Stimulated activated CD8-positive, alpha-beta memory T cell treated with anti-CD3 and anti-CD28 coated beads, Interleukin-2, amount 100 ng/mL, for 1 hour (primary cell): ENCODE measurements at places on chromosomes 4 and X.

DNA sequence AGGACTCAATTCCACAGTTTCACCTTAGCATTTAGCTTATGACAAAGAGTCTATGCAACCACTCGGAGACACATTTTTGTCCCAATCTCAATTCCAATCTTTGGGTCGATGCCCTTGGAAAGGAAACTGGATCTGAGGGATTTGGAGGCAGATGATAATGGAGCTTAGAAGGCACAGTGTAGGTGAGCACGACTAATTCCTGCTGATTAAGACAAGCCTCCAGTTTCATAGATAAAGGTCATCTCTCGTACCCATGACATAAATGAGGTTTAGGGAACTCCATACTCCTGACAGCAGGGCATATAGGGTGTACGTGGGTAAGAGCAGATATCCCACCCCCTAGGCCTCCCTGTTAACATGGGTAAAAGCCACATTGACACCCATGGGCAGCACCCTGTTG is 24.4 kb upstream of the ZNF718 start:
- DNase-seq: no peak

DNA sequence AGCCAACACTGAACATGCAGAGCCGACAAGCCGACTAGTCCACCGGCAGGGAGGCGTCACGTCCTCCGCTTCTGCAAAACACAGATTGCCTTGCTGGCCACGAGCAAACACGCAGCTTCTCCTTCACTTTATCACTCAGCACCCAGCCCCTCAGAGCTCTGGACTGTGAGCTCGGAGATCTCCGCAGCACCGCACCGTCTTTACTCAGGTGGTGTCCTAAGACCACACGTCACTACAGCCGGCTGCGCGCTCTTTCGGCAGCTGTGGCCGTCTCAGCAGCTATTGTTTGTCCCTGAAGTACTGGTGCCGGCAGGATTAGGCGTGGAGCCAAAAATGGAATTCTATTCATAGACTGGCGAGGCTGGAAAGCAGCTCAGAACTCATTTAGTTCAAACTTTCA is 72.0 kb downstream of the FAT1 start:
- no peak for DNase-seq

GRCh38 chr4:114312338-114312737 is 286.3 kb upstream of the UGT8 start:
- no peak for DNase-seq

GRCh38 chr4:169361756-169362155 is 91.0 kb upstream of the SH3RF1 start:
- DNase-seq: no peak

- DNase-seq: no peak
Measured at GRCh38 chr4:37675587-37676290, 10.4 kb downstream of the RELL1 start.

DNA sequence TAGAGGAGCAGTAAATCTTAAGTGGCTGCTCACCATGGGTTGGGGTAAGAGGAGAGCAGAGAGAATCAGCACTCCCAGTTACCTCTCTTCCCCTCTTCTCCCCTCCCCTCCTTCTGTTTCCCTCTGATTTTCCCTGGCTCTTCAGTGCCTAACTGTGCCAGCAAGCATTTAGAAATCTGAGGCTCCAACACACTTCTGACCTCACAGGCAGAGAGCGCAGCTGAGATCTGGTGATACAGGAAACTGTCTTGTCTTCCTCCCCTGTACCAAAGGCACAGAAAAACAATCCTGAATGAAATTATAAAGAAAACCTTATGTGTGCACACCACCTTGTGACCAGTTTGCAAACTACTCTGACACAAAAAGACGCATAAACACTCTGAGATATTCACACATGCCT is 82.4 kb upstream of the SMIM10 start:
- no peak for DNase-seq

GRCh38 chr4:4425119-4425690 is 38.3 kb downstream of the NSG1 start:
- no peak for DNase-seq

DNA sequence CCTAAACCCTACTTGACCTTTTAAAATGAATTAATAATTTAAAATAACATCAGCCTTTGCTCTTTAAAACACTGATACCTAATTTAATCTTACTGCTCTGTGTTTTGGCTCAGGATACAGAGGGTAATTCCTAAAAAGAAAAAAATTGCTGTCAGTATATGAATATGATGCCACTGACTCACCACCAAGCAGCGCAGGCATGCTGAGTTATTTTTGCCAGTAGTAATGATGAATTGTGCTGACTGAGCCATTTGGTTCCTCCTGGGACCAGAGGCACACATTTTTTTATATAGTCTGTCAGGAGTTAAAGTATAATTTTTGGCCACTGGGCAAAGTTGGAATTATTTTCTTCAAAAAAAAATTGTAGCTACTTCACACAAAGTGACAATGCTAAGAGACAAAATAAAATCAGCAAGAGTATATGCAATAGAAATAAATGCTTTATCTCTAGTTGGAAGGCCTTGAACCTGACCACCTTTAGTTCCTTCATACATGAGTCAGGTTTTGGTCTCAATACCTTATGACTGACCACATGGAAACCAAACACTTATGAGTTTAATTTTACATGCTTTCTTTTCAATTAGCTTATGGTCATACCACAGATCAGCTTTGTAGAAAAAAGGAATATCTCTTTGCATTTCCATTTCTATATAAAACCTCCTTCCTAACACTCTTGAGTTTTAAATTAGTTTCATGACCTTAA is 115.1 kb downstream of the PPP3CA start:
- no peak for DNase-seq

GRCh38 chr4:121071640-121072223 is 603 bp downstream of the NDNF start:
- no peak for DNase-seq

GRCh38 chr4:102298716-102299115 is 46.6 kb downstream of the SLC39A8 start:
- DNase-seq: no peak

GRCh38 chr4:186701788-186702187 is 21.9 kb downstream of the FAT1 start:
- DNase-seq: no peak

DNA sequence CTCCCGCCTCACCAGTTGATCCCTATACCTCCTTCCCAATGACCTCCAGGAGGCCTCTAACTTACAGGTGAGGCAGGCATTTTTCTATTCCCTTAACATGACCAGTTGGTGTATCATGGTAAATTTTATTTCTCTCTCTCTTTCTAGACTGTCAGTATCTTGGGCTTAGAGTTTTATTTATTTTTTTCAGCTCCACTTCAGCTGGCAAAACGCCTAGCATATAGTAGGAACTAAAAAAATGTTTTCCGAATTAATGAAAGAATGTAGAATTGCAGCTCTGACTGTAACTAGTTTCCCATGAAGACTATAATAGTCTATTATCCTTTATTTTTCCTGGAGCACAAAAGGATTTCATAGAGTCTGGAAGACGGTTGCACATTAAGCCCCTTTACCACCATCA is 84.8 kb downstream of the PDE5A start:
- DNase-seq: no peak

DNA sequence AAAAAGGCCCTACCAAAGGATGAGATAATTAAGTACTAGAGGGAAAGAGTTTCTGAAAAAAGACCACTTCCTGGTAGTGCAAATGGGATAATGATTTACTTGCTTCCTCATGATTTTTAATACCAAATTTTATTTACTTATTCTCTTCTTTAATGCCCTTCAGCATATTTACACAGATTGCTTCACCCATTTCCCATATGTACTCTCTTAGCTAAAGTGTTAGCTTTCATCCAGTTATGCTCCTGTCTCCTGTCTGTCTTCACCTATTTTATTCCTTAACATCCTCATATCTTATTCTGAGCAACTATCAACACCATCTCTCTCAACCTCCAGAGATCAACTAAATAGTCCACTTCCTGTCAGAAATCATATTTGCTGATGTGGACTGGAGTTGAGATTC is 183.2 kb upstream of the HS3ST1 start:
- DNase-seq: no peak

GRCh38 chrX:13201605-13202219 is 118.1 kb downstream of the ATXN3L start:
- no peak for DNase-seq

GRCh38 chr4:187212446-187213080 is 488.9 kb upstream of the FAT1 start:
- no peak for DNase-seq

DNA sequence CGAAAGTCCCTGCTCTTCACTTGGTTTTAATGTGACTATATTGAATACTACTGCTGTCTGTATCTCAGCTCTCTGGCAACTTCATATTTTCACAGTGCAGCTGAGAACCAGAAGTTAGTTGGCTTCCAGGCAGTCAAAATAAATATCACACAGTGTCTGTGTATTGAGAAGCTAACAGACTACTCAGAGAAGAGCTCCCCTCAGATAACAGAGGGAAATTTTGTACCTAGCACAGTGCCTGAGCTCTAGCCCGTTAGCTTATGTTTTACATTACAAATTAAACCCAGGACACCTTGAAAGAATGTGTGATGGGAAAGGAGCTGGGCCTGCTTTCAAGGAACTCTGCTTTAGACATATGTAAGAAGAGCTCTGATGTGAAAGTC is 22.7 kb downstream of the JADE1 start:
- no peak for DNase-seq

GRCh38 chr4:143207555-143207954 is 22.8 kb downstream of the USP38 start:
- no peak for DNase-seq

- no peak for DNase-seq
Measured at GRCh38 chr4:114752391-114753165, 154.0 kb downstream of the UGT8 start.

DNA sequence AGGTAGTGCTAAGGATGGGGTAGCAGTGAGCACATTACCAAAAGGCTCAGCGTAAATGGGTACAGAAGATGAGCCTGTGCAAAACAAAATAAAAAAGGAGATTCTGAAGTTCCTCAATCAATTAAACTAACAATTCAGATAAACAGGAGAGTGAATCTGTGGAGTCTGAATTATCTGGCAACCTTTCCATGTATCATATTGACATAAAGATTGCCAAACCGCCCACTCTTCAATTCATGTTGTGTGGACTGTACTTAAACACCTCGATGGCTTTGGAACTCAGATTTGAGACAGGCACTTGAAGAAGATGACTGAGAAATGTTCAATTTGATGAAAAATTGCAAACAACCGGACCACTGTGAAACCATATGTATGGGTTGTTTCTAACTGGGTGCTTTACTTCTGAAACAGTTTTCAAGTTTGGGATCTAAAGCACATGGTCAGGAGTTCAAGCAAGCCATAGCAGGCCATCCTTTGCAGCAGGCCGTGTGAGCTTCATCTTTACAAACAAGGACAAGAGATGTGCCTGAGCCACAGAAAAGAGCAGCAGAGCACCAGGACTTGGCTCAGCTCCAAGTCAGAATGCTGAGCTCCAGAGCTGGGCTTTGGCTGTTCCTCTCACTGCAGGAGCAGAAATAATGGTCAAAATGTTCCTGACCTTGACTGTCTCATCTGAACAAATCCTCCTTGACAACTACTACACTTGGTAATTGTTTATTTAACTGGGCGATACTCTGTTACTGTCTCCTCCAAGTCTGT is 108.1 kb downstream of the MGST2 start:
- no peak for DNase-seq

GRCh38 chr4:48683784-48684666 is 96.1 kb downstream of the FRYL start:
- no peak for DNase-seq

DNA sequence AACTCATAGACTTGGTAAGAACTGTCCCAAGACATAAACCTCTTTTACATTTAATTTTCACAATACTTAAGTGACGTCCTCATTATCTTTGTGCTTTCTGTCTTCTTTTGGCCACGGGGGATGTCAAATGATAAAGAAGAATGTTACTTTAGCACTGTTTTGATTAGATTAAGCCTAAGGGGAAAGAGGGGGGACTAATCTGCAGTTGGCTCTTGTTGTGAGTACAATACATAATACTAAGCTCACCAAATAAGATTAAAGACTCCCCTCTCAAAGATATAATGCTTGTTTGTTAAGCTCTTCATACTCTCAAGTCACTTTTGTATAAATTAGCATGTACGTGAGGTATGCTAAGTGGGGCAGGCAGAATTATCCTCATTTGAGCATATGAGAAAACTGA is 36.5 kb downstream of the OCRL start:
- DNase-seq: no peak
